ENCODE measurements at places on chromosomes 1 and 21.
A peak's percentile ranks its signal among the peaks of the same experiment; 100 is the strongest.

DNA sequence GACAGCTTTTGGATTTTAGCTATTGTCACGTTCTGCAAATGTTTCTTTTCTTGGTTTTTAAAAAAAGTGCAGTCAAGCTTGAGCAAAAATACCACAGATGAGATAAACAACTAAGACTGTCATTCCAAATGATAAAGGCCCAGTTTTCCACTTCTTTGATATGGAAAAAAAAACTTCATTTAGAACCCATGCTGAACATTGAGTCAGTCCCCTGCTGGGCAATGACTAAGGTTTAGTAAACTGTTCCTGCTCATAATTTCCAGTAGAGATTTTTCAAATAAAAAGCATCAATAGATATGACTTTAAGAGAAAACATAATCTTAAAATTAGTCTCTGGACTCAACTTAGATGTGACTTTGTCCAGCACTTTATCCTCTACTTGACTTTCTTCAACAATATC, 167.9 kb upstream of the C8B start:
- peak; percentile 37 for DNase-seq

DNA sequence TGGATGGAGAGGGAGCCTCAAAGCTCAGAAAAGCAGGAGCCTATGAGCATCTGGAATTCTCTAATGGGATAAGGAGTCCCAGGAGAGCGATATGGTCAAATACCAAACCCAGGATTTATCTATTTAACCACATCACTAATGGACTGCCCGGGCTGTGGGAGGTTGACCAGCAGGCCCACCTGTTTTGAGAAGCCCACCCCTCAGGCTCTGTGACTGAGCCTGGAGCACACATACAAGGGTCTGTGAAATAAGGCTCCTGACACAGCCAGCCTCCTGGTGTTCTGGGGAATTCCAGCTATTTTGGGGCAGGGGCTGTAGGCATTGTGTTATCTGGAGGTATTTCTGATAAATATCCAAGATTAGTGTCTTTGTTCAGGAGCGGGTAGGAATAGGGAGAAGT, 132.0 kb upstream of the C1orf21 start:
- no peak for DNase-seq

DNA sequence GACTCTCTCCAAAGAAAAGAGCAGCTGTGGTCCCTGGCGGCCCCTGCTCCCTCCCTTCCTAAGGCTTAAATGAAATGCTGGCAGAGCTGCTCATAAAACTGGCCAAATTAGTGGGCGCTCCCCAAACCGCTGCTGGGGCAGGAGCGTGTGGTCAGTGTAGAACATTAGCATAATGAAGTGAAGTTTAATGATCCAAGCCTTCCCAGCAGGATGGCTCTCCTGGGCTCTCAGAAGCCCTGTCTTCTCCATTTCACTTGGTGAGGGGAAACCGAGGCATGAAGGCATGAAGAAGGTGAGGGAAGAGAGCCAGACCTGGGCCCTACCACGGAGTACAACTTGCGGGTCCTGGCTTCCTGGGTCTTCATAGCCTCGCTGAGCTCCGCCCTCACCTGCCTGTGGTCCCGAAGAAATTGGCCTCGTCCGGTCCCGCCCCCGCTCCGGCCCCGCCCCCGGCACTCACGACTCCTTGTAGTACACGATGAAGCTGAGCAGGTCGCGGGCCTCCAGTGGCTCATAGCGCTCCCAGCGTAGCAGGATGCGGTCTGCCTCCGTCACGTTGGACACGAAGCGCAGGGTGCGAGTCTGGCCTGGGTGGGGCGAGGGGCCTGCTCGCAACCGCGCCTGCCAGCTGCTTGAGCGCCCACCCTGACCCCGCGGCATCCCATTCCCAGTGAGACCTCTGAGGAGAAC, 10.3 kb downstream of the INSRR start:
- DNase-seq, result no peak

DNA sequence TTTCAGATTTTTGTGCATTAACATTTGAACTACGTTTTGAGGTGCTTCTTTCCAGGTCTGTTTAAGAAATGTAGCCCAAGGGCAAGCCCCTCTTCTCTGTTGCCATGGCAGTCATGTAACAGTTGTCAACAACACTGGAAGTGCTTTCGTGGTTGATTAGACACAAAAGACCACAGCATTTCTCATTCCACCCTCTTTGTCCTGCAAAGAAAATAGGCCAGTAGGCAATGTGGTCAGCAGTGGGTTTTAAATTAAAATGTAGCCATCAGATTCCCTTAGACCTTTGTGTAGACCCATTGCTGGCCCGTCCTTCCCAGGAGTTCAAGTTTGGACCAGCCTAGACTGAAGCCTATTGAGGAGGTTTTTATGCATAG, 35.4 kb downstream of the VANGL1 start:
- no peak for DNase-seq

DNA sequence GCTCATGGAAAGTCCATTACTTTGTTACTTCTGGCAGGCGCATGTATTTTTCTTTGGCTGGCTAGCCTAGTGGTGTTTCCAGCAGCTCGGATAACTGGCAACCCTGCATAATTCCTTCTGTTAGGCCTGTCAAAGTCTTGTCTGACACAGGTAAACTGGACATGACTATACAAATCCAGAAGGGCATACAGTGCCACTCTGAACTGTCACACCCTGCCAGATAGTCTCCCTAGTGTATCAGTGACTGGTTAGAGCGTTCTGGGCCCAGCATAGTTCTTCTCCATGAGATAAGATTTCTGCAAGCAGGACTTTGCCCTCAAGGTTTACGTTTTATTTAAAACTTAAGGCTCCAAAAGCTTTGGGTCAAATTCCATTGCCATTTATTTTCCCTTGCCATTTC, 177.7 kb upstream of the GORAB start:
- no peak for DNase-seq

DNA sequence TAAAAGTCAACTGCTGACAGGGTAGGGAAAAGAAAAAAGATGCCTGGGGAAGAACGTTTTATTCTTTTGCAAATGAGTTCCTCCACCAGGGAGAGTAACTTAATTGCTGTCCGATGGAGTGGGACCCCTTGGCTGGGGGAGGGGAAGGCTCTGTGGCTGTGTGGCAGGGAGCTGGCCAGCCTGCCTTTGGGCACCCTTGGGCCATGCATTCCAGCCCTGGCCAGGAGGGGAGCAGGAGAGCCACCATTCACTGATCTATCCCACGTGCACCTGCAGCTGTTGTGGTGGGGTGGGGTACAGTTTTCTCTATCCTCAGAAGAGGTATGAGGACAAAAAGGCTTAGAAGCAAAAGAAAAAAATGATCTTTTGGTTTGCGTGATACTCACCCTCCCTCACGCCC, 116.9 kb downstream of the KCNK1 start:
- no peak for DNase-seq

GRCh38 chr1:33837635-33838034, 26.2 kb upstream of the HMGB4 start:
- no peak for DNase-seq

- DNase-seq, result peak; percentile 91
Observed at GRCh38 chr1:9823943-9824701, at the start of gene CLSTN1. TSS of gene CLSTN1 (minus strand) at chr1:9823965. CDS start at chr1:9823733, 232 bp downstream.

DNA sequence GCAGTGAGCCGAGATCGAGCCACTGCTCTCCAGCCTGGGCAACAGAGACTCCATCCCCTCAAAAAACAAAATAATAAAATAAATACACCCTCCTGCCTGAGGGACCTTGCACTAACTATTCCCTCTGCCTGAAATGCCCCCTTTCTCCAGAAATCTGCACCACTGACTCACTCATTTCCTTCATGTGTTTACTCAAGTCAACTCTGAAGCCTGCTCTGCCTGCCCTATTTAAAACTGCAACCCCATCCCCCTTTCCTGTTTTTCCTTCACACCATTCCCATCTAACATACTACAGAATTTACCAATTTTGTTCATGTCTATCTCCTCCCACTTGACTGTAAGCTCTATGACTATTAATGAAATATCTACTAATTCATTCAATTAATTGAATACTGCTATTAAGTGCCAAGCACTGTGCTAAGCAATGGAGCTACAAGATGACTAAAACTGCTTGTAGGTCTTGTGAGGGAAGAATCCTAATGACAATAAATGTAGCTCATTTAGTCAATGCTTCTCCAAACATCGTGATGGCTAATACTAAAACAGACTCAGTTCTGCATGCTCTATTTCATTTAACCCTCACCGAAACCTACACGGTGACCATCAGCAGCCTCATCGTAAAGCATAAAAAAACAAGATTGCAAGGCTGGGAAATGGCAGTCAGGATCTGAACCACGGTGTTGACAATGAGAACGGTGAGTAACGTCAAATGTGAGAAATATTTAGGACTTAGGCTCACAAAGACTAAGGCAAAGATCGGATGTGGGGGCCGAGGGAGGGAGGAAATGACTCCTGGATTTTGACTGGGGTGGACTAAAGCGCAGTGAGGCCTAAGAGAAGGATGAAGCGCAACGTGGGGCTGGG, 749 bp upstream of the TMEM39B start:
- peak; percentile 21 for DNase-seq

DNA sequence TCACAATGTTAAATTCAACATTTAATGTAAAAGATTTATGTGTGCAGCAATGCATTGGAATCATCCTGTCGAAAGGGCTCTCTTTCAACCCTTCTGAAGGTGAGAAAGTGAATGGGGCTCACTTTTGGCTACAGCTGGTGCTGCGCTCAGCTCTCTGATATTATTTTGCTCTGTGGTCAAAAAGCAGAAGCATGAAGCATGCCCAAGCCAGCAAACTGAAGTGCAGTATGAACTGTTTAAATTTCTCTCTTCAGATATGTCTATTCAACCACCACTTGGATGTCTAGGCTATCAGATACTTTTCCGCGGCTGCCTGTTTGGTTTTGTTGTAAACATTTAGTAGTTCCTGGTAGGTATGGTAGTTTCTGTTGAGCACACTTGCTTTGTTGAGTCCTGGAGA, 216.9 kb upstream of the TMPRSS15 start:
- no peak for DNase-seq

- DNase-seq, result peak; percentile 74
Observed at GRCh38 chr1:185961664-185962063, 227.5 kb downstream of the HMCN1 start.

- DNase-seq, result peak; percentile 92
Observed at GRCh38 chr1:234499119-234499942, 20.4 kb upstream of the TARBP1 start.

GRCh38 chr1:71850936-71851335, 431.4 kb downstream of the NEGR1 start:
- DNase-seq, result no peak

DNA sequence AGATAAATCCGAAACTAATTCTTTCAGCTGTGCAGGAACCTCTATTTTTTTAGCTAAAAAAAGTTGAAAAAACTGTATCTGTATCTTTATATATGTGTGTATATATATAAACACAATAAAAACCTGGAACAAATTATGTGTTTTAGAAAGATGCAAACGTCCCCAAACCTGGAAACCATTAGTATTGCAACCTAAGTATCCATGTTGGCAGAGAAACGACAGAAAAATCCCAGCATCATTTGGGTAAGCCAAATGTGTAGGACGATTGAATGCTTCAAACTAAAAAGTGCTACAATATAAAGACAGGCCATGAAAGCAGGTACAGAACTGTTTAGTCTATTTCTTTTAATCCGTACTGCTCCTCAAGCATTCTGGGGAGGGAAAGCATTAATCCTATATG, 87.9 kb downstream of the AHCTF1 start:
- no peak for DNase-seq

GRCh38 chr1:93155335-93155734, 24.9 kb downstream of the TMED5 start:
- no peak for DNase-seq

DNA sequence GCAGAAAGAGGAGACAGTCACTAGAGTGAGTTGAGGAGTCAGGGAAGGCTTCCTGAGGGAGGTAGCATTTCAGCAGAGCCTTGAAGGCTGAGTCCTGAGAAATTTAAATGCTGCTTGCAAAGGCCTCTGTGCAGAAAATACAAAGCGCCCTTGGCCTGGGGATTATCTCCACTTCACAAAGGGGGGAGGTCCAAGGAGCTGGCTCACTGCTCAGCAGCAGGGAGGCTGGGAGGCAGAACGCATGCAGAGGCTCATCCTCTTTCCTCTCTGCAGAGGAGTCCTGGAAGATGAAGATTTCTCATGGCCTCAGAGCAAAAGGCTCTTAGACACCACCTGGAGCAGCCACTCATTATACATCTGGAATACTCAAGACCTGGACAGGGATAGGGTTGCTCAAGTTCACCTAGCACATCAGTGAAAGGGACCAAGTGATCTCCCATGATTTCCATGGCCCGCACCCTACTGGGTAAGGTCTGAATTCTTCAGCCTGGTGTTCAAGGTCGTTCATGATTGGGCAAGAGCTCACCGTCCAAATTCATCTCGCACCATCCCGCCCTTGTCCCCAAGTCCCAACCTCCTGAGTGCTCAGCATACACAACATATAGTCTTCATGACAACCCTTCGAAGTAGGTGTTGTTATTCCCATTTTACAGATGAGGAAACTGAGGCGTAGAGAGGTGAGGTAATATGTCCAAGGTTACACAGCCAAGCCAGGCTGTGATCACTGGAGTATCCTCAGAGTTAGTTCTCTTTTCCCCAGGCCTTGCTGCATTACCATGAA, 9.0 kb downstream of the SLC1A7 start:
- DNase-seq, result no peak

DNA sequence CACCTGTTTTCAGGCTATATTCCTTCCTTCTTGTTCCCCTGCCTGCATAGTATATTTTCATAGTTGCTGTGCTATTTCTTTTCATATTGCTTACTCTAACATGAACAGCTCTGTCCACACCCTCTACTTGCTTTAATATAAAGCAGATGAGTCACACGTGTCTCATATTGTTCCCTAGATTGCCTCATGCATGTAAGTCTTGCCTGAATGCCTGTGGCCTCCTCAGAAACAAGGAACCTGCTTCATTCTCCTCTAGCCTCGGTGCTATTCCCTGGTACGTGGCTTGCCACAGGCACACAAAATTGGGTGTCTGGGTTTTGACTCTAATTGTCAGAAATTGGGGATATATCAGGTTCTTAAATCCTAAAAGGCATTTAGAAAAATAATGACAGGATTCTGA, 16.5 kb upstream of the PKP1 start:
- DNase-seq, result peak; percentile 80

GRCh38 chr1:73593804-73594203, 604.2 kb downstream of the LRRIQ3 start:
- no peak for DNase-seq

DNA sequence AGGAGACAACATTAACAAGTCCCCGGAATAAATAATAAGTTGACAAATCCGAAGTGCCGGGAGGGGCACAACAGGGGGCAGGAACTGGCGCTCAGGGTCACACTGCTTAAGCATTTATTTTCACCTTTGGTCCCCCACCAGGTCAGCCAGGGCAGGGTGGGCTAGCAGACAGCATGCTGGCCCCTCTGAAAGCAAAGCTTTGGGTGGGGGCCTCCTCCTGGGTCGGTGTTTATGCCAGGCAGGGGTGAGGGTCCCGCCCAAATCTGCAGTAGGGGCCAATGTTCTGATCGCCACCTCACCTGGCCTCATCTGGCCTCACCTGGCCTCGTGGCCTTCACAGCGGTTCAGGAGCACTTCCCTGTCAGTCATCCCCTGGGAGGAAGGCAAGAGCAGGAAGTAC, 8.2 kb upstream of the FAM131C start:
- no peak for DNase-seq
